SK-MEL-5 (cell line): ENCODE measurements at places on chromosomes 7 and 10. TPM values are rescaled to one million over a fixed set of nuclear protein-coding genes. Genes with fewer than 3 reads are reported as not detected.

DNA sequence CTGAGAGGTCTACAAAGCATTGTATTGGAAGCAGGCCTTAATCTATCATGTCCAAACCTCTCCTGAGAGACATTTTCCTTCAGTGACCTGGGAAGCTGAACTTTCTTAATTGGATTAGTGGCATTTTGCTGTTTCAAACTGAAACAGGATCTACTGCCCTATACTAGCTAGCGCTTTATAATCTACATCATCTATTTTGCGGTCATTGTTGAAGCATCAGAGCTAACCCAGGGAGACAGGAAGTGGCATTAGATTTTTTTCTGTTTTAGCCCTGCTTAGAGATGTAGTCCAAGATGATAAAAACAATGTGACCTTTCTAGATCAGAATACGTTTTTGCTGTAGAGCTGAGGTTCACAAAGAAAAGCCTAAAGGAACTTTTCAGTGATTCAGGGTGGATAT is 147.4 kb upstream of the AGR3 start:
- DNase-seq = no peak

DNA sequence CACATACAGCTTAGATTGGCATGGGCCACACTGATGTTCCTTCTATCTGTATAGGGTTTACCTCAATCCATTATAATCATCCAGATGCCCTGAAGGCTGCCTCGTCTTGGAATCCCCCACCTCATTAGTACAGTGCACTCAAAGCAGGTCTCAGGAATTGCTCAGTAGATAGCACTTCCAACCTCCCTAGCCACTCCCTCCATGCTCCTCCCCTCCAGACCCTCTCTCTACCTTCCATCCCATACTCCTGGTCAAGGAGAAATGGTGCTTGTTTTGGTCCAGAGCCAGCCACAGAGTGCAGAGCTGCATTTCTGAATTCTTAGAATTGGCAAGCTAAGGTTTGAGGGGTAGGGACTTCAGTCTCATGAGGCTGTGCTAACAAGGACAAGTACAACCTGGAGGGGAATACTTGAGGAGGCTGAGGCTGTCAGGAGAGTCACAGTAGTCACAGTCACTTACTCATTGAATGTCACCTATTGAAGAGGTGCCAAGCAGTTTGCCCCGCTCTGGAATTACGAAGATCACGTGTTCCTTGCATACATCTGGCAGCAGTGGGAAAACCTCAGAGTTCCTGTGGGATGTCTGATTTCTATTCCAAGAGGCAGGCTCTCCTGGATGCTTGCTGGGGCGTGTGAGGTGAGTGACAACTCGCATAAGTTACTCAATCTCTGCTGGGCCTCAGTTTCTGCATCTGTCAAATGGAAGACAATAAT is 60.7 kb upstream of the ZNF746 start:
- DNase-seq = no peak

DNA sequence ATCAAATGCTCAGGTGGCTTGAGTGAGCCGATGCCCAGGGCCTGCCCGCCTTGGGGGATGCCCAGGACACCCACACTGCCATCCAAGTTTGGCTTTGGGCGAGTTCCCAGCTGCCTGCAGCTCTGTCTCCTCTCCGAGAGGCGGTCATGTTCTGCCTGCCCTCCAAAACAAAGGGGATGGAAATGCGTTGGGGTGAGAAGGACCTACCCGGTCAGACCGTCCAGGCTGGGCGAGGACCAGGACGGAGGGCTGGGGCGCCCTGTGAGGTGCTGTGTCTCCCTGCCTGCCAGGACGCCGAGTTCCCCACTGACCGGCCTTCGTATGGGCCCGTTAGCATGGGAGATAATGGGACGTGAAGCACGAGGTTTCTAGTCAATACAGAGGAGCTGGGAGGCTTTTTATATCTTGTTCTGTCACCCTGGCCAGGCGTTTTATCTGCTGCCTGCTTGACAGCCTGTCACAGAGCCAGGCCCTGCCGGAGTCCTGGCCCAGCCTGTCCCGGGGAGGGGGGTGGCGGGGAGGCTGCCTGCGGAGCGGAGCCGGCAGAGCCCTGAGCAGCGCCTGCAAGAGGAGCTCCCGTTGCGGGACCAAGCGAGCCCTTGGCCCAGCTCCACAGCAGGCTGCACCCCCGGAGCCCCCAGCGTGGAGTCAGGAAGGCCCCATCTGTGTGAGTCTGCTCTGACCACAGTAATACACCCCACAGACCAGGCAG is 22.0 kb upstream of the ELFN1 start:
- DNase-seq = no peak

GRCh38 chr10:116522803-116523381 is 22.8 kb upstream of the PNLIP start:
- DNase-seq = no peak

DNA sequence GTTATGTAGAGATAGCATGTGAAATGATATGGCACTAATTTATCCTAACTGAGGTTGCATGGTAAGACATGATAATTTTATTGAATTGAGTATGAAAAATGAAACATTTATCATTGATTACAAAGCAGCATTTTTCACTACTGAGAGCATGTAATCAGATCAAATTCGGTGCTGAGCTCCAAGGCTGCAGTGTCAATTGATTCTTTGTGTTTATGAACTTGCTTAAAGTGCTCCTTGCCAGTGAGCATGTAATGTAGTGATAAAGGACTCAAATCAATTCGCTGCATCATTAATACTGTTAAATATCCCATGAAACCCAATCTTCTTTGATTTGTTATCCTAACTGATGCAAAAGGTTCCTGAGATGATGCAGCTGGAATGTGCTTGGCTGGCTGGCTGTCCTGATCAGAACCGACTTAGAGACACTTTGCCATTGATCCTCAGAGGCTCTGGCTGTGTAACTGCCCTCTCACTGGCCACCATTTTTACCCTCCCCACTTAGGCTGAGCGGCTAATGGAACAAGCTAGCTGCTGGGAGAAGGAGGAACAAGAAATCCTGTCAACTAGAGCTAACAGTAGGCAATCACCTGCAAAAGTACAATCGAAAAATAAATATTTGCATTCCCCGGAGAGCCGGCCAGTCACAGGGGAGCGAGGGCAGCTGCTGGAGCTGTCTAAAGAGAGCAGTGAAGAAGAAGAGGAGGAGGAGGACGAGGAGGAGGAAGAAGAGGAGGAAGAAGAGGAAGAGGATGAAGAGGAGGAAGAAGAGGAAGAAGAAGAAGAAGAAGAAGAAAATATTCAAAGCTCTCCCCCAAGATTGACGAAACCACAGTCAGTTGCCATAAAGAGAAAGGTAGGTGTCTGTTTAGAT is 89.8 kb upstream of the SAMD8 start:
- no peak for DNase-seq

DNA sequence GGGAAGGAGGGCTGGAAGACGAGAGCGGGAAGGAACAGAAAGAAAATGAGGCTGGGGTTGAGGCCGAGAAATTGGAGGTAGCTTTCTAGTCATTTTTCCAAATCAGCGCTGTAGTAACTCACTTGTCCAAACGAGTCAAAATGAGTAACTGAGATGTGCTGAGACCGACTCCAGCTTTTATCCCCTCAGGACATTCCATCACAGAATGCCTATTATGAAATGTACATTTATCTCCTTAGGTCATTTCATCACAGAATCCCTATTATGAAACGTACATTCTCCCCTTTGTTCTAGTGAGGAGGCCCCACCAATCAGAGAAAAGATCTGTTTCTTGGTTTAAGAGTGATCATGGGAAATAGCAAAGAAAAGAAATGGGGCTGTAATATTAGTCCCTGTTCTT is 55.7 kb upstream of the AMPH start:
- no peak for DNase-seq

DNA sequence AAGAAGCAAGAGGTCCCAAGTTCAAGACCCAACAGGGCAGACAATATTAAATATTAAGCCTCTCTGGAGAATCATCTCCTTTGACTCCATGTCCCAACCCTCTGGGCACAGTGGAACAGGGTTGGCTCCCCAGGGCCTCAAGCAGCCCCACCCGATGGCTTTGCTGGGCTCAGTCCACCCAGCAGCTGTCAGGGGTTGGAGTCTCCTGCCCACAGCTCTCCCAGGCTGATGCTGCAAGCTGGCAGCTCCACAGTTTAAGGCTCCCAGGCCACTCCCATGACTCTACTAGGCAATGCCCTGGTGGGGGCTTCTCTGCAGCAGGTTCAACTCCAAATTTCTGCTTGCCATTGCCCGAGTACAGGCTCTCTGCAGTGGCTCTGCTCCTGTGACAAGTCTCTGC is 55.1 kb downstream of the LARP4B start:
- no peak for DNase-seq

DNA sequence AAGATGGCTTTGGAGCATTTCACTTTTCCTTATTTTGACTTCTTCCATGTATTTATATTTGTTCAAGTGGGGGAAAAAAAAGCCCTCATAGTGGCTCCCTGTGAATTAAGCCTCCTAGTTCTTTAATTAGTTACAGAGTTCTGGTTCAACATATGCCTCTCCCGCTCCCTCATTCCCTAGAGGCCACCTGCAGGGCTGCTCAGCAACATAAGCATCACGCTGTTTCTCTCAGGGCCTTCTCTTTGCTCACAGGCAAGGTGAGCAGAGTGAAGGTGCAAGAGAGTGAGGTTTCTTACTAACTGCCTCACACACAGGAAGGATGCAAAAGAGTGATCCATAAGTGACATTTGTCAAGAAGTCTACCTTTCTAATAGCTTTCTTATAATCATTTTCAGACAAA is 196.7 kb downstream of the SEMA3E start:
- DNase-seq = no peak

GRCh38 chr7:136692221-136692620 is 176.2 kb upstream of the CHRM2 start:
- no peak for DNase-seq

- DNase-seq = peak; percentile 76
These were observed at the start of gene MNX1 for GRCh38 chr7:157010588-157011332. Gene MNX1, minus strand, starts transcription at chr7:157010663. Its CDS starts 313 bp downstream, at chr7:157010350.

DNA sequence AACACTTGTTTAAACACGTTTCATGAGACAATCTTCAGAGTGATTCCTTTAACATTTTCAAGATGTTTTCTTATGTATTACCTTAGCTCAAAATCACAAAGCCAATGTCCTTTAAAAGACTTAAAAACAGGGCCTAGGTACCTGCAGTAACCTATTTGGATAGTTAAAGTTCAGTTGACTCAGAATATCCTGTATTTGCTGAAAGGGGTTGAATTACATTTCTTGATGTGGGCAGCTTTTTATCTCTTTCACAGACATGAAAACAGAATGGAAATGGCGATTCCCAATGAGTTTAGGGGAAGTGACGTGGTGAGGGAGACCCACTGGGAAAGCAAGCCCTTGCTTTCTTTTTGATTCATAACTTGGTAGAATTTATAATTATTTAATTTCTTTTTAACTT is 324.4 kb upstream of the AOAH start:
- no peak for DNase-seq

- DNase-seq = no peak
These were observed 129.9 kb downstream of the CFAP58 start for GRCh38 chr10:104483582-104483981.

GRCh38 chr7:27723085-27723484 is 16.9 kb upstream of the TAX1BP1 start:
- DNase-seq = peak; percentile 85

DNA sequence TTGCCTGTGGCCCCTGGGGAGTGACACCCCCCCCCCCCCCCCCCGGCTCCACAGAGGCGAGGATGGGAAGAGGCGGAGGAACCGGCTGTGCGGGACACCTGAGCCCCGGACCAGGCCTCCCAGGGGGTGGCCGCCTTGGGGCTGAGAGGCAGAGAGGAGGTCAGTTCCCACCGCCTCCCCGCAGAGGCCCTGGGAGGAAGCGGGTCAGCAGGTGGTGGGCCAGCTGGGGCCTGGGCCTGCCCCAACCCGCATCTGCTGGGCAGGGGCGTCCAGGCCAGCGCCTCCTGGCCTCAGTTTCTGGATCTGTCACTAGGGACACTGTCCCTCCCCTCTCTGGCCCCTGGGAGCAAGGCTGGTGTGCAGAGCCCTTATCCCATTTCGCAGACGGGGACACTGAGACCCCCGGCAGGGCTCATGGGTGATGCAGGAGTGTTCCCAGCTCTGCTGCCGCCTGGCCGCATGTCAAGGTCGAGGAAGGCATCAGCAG is 14.6 kb upstream of the LFNG start:
- DNase-seq = no peak

DNA sequence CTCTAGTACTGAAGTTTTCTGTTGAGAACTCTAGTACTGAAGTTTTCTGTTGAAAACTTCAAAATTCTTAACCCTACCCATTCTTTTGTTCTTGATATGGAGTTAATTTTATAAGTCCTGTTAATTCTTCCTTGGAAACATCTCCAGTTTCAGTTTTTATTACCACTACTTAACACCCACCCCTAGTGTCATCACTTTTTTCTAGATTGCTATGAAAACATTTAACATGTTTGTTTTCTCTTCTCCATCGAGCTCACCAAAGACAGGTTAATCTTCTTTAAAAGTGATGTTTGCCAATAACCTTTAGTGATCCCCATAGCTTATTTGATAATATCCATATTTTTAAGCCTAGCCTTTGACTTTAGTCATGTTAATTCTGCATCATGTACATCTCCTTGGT is 147.9 kb downstream of the PPP1R9A start:
- DNase-seq = no peak

DNA sequence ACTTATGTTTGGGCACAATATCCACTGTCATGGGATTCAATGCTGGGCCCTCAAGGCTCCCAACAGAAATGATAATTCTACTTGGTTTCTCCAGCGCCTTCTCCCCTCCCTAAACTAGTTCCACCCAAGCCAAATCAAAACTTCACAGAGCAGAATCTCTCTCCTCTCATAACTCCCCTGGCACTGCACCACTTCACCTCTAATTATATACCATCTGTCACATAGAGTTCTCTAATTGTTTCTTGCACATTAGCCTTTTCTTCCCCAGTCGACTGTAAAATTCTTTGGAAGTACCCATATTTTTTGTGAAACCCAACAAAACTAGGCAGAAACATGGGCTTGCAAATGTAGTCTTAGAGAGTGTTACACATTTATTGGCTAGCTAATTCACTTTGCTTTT is 8.1 kb downstream of the SGMS1 start:
- no peak for DNase-seq

- DNase-seq = peak; percentile 66
These were observed 55.8 kb downstream of the RBM17 start for GRCh38 chr10:6144406-6145165.

GRCh38 chr7:123847868-123848267 is 2.9 kb downstream of the HYAL4 start:
- no peak for DNase-seq

Gene VIPR2
- total RNA-seq = not detected in 2 replicates

Gene DEPP1
- 0.11 and 0.71 TPM in 2 replicates for total RNA-seq

Gene MYL7
- not detected in 2 replicates for total RNA-seq

Gene PPP2R2D
- total RNA-seq = 22.8 and 23.6 TPM in 2 replicates

Gene ZRANB1
- 12.0 and 13.2 TPM in 2 replicates for total RNA-seq
